ENCODE measurements at places on chromosomes 13 and 19. TPM values are rescaled to one million over a fixed set of nuclear protein-coding genes. Genes with fewer than 3 reads are reported as not detected.

The CEACAM7 gene
- total RNA-seq = not detected

The CYP4F2 gene
- not detected for total RNA-seq

The NCR1 gene
- total RNA-seq = 2.6 TPM

DNA sequence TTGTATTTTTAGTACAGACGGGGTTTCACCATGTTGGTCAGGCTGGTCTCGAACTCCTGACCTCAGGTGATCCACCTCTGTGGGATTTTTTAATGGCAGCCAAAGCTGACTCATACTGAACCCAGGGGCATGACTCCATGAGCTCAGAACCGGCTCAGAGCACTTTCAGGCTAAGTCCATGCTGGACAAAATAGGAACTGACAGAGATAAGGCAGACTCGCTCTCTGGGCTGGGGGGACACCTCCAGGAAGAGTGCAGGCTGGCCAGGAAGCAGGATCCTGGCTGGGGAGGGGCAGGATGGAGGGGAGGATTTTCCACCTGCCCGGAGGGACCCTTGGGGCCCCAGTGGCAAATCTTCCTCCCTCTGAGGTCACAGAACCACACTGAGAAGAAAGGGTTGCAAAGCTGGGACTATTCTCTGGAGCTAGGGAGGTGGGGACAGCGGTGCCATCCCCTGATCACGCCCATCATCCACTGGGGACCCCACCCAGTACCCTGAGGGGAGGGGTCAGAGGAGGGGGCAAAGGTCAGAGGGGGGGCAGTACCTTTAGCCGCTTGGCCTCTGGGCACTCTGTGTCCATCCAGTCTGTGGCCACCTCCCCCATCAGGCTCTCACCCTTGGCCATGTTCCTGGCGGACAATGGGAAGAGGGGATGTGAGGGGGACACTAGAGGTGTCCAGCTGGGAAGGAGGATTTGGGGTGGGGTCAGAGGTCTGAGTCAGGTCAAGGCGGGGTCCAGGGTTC lies 31.1 kb downstream of the NOTCH3 start:
- DNase-seq = no peak

- no peak for DNase-seq
Measured at GRCh38 chr13:32117001-32117400, 85.4 kb downstream of the FRY start.

DNA sequence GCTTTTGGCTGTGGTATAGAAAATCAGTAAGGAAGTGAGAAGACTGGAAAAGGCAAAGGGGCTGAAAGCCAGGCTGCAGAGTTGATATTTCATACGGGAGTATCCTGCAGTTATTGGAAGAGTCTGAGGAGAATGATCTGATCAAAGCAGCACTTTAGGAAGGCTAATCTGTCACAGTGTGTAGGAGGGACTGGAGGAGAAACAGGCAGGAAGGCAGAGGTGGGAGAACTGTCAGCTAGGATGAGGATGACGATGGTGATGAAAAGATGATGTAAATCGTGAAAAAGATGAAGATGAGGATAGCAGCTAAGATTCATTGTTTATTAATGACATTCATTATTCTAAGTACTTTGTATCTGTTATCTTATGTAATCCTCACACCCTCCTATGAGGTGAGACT lies 123.0 kb downstream of the DNAJC15 start:
- DNase-seq = no peak

GRCh38 chr13:99894840-99895443 lies 76.6 kb downstream of the ZIC5 start:
- DNase-seq = no peak

DNA sequence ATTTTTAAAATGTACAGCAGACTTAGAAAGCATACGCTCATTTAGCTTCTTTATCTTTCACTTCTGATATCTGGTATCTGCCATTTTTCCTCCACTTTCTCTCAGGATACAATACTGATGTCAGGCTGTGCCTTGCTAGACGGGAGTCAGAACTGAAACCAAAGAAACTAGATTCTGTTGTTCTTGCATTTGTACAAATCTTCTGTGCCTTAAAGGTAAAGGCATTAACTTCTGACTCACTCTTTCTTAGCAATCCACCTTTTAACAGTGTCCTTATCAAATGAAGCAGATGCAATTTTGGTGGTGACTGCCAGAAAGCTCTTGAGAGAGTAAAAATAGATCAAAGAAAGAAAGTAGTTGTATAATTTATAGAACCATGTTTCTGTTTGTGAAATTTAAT lies 370.4 kb downstream of the PCDH20 start:
- no peak for DNase-seq

DNA sequence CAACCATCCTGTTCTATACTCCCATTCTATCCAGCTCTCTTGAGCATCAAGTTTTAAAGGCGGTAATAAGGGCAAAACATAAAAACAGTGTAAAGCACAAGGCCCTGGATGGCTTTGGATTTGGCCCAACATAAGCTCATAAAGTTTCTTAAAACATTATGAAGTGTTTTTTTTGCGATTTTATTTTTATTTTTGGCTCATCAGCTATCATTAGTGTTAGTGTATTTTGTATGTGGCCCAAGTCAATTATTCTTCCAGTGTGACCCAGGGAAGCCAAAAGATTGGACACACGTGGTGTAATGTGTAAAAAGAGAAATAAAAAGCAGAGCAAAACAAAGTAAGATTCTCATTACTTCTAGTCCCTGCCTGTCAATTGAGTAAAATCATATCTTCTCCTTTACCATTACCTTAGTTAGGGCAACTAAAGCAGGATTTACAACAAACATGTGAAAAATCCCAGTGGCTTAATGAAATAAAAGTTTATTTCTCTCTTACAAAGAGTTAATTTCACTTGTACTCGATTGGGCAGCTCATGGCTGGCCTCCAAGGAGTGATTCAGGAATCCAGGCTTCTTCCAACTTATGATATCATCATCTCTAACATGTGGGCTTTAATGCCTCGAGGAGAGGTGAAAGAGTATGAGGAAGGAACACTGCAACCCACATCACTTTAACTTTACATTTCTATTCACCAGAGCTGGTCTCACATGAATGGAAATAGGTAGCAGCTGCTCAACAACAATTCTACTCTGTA lies 725.2 kb upstream of the SLITRK1 start:
- no peak for DNase-seq

DNA sequence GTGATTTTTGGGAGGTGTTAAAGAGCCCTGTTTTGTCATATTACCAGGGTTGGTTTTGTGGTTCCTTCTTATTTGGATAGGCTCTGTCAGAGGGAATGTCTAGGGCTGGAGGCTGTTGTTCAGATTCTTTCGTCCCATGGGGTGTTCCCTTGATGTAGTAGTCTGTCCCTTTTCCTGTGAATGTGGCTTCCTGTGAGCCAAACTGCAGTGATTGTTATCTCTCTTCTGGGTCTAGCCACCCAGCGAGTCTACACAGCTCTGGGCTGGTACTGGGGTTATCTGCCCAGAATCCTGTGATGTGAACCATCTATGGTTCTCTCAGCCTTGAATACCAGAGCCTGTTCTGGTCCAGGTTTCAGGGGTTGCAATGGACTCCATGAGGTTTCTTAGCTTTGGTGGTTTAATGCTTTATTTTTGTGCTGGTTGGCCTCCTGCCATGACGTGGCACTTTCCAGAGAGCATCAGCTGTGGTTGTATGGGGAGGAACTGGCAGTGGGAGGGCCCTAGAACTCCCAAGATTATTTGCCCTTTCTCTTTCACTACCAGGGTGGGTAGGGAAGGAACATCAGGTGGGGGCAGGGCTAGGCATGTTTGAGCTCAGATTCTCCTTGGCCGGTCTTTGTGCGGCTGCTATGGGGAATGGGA lies 78.8 kb downstream of the SPRY2 start:
- DNase-seq = no peak

GRCh38 chr13:113616281-113616906 lies 31.8 kb downstream of the TFDP1 start:
- no peak for DNase-seq

- DNase-seq = no peak
Measured at GRCh38 chr19:32830231-32831014, 39.1 kb downstream of the SLC7A9 start.

GRCh38 chr13:43272851-43273250 lies 249.5 kb downstream of the DNAJC15 start:
- no peak for DNase-seq

DNA sequence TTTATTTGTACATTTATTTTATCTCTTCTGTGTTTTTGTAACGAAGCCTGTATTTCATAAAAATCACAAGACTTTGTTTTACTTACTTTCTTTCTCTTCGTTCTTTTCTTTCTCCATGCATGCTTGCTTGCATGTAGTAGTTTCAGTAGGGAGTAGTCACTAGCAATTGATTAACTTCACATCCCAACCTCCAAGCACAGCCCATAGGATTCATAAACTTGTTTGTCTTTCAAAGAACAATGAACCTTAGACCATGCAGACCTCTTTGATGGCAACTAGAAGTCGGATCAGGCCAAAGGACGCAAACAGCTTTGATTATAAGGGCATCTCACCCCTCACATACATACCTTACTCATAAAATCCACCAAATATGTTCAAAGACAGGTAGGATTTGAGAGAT lies 3.1 kb upstream of the PRR20A start:
- no peak for DNase-seq

DNA sequence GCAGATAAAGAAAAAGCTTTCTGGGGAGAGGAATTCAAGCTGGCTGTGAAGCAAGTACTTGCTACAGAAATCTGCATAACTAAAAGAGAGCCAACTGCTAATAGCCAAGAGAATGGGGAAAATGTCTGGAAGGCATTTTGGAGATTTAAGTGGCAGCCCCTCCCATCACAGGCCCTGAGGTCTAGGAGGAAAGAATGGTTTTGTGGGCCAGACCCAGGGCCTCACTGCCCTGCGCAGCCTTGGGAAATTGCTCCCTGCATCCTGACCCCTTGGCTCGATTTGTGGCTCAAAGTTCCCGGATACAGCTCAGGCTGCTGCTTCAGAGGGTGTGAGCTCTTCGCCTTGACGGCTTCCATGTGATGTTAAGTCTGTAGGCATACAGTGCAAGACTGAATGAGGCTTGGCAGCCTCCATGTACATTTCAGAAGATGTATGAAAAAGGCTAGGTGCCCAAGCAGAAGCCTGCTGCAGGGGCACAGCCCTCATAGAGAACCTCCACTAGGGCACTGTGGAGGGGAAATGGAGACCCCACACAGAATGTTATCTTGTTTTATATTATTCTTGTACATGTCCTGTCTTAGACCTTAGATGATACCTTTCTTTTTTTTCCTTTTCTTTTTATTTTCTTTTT lies 34.4 kb downstream of the MZT1 start:
- no peak for DNase-seq

DNA sequence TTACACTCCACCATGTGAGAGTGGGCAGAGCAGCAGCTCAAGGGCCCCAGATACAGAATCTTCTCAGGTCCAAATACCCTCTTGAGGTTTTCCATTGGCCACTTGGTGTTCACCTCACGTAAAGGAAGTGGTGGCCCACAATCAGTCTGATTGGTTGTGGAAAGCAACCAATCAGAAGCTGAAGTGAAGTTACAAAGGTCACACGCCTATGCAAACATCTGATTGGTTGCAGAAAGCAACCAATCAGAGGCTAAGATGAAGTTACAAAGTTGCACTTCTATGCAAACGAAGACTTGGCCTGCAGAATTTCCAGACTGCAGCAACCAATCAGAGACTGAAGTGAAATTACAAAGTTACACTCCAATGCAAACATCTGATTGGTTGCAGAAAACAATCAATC lies 14.3 kb upstream of the TM9SF2 start:
- no peak for DNase-seq

DNA sequence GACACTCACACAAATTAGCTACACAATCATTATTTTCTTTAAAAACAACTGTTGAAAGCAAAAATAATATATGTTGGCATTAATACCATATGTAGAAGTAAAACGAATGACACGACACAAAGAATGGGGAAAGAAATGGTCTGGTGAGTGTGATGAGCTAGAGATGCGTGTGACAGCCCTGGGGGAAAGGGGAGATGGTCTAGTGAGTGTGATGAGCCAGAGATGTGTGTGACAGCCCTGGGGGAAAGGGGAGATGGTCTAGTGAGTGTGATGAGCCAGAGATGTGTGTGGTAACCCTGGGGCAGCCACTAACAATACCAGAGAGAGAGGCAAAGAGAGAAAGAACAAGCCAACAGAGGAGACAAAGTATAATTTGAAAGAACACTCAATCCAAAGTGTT lies 22.3 kb upstream of the LAMP1 start:
- DNase-seq = no peak

- no peak for DNase-seq
Measured at GRCh38 chr13:30805603-30806011, 70.3 kb downstream of the ALOX5AP start.

GRCh38 chr13:45878966-45879365 lies 27.4 kb upstream of the SIAH3 start:
- no peak for DNase-seq

DNA sequence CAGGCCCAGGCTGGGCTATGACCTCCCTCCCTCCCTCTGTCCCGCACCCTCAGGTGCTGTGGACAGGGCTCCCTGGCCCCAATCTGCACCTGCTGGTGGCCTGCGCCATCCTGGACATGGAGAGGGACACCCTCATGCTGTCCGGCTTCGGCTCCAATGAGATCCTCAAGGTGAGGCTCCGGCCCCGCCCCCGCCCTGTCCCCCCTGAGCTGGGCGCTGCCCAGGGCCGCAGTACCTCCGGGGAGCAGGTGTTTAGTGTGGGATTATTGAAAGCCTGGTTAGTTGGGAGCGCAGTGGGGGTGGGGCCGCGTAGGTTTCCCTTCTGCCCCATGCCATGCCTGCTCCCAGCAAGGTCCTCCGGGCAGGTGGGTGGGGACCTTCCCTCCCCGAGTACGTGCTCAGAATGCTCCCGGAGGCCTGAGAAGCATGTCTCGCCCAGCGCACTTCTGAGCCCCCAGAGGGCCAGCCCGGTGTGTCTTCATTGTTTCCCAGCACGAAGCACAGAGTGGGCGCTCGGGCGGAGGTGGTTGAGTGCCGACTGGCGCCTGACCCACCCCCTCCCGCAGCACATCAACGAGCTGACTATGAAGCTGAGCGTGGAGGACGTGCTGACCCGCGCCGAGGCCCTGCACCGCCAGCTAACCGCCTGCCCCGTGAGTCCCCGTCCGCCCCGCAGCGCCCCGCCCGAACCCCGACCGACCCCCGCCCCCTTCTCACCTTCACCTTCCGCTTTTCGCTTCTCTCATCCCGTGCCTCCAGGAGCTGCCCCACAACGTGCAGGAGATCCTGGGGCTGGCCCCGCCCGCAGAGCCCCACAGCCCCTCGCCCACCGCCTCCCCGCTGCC lies 8.8 kb downstream of the IL4I1 start:
- no peak for DNase-seq

- no peak for DNase-seq
Measured at GRCh38 chr13:27613628-27614027, 6.7 kb downstream of the LNX2 start.

DNA sequence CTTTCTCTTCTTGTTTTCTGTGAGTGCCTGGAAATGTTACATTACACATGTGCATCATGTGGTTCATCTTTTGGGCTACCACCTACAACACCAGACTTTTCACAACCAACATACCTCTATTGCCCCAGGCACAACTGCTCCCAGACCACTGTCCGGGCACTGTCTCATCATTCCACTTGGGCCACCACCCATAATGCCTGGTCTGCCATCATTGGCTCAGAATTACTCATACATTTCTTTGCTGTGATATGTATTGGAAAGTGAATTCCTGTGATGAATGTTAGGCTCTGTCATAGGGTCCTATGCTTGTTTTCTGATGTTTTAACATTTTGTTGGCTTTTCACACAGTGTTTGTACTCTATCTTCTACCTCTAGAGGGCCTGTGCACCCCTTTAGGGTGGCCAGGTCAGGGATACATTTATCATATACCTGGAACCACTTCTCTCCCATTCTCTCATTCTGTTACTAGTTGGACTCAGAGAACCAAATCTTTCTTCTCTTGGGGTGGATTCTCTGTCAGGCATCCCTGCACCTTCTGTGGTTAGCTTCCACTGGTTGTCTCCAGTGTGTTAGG lies 172.8 kb downstream of the NHLRC3 start:
- DNase-seq = no peak

- no peak for DNase-seq
Measured at GRCh38 chr13:99864627-99864990, 107.0 kb downstream of the ZIC5 start.
